ENCODE measurements at places on chromosomes 3 and 15. TPM values are rescaled to one million over a fixed set of nuclear protein-coding genes. Genes with fewer than 3 reads are reported as not detected.

Gene SPESP1
- 1.6 TPM for polyA plus RNA-seq

Gene VGLL3
- polyA plus RNA-seq = 1.2 TPM

Gene C3orf49
- not detected for polyA plus RNA-seq

Gene AADACL2
- polyA plus RNA-seq = not detected

Gene ISL2
- 0.58 TPM for polyA plus RNA-seq

Gene ANO10
- polyA plus RNA-seq = 5.8 TPM

Gene GRIP2
- polyA plus RNA-seq = 2.9 TPM

Data from stomach (tissue), 19 donors.